ENCODE measurements at places on chromosomes 13 and 19. TPM values are rescaled to one million over a fixed set of nuclear protein-coding genes. Genes with fewer than 3 reads are reported as not detected.

Gene SEMA6B
- 4.3 TPM for total RNA-seq

Gene ZNF546
- total RNA-seq = 10.6 TPM

Gene ZNF578
- total RNA-seq = 0.68 TPM

Gene ZIM2
- total RNA-seq = 5.2 TPM

Gene SPC24
- total RNA-seq = 0.73 TPM

Gene MICOS13
- 54.2 TPM for total RNA-seq

Gene IZUMO2
- 1.1 TPM for total RNA-seq

Gene ABHD17A
- 146 TPM for total RNA-seq

Gene IGFL2
- total RNA-seq = 2.7 TPM

Gene SLITRK6
- 2.6 TPM for total RNA-seq

DNA sequence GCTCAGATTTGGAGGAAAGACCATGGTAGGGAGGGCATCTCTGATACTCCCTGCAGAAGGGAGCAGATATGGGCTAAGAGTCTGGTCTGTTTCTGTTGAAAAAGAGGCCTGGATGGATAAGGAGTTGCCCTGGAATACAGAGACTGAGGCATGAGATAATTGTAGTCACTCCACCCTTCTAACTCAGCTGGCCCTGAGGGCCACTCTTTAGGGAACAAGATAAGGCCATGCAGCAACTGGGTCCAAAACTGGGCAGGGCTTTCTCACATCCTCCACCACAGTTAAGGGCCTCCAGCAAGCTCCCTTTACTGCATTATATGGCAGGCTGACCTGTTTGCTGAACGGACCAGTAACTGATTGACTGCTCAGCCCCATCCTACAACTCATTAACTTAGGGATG, 1.3 kb downstream of the ZNF749 start:
- no peak overlapping the region for H3K4me3 ChIP-seq
- peaks cover 6% of the 10 kb centered on the region for H3K4me1 ChIP-seq
- H3K36me3 ChIP-seq = no peaks in the 10 kb centered on the region
- H3K27me3 ChIP-seq = no peaks in the 10 kb centered on the region

GRCh38 chr13:59770451-59770850, 393.3 kb downstream of the DIAPH3 start:
- H3K27ac ChIP-seq = no peak overlapping the region
- H3K27me3 ChIP-seq = no peaks in the 10 kb centered on the region
- H3K4me1 ChIP-seq = no peaks in the 10 kb centered on the region
- H3K36me3 ChIP-seq = no peaks in the 10 kb centered on the region

GRCh38 chr19:32396046-32396652, 9.4 kb upstream of the DPY19L3 start:
- H3K4me1 ChIP-seq = no peaks in the 10 kb centered on the region
- DNase-seq = no peak
- no peak overlapping the region for H3K27ac ChIP-seq
- H3K27me3 ChIP-seq = no peaks in the 10 kb centered on the region
- H3K4me3 ChIP-seq = no peak overlapping the region

DNA sequence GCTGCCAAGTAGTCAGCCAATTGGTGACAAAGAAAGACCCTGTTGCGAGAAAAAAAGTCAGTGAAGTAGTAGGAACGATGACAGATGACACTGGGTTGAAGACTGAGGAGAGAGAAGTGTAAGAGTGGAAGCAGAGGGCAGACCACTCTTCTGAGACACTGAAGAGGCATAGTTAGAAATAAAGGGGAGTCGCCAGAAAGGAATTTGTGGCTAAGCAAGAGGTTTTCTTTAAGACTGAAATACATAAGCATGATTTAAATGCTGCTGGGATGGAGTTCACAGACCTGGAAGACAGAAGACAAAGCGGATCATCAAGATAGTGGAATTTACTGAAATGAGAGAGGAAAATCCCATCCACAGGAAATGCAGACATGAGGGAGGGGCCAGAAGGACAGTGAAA, 56.2 kb upstream of the USPL1 start:
- no peaks in the 10 kb centered on the region for H3K27me3 ChIP-seq
- no peak for DNase-seq
- no peaks in the 10 kb centered on the region for H3K4me1 ChIP-seq
- no peak overlapping the region for H3K27ac ChIP-seq

DNA sequence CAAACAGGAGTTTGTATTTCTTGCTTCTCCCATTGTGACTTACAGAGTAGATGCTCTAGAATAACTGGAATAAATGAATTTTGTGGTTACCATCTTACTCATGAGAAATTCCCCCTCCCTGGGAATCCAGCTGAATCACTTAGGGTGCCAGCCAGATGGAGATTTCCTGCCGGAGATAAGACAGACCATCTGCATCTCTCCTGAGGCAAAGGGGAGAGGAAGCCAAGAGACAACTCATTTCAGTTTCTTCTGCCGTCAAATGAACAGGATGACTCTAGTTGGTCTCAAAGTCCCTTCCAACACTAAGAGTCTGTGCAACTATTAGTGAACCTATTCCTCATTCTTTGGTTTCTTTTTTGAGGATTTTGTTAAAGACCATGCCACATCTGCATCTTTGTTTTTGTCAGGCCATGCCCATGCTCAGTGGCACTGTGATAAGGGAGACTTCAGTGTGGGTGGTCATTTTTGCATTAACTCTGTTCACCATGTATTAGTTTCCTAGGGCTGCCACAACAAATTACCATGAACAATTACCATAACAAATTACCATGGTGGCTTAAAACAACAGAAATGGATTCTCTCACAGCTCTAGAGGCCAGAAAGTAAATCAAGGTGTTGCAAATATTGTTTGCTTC, 112.8 kb downstream of the NDFIP2 start:
- no peak for DNase-seq
- H3K4me3 ChIP-seq = no peak overlapping the region
- H3K27ac ChIP-seq = no peak overlapping the region

GRCh38 chr19:49442354-49442753, 1.0 kb upstream of the SLC17A7 start:
- no peak for DNase-seq
- peak overlapping the region; percentile 52 for H3K4me3 ChIP-seq
- no peaks in the 10 kb centered on the region for H3K36me3 ChIP-seq
- peaks cover 15% of the 10 kb centered on the region for H3K27me3 ChIP-seq
- H3K27ac ChIP-seq = no peak overlapping the region
- no peaks in the 10 kb centered on the region for H3K4me1 ChIP-seq

- DNase-seq = no peak
- H3K4me3 ChIP-seq = no peak overlapping the region
- no peaks in the 10 kb centered on the region for H3K36me3 ChIP-seq
Observed at GRCh38 chr13:68439817-68440216, 1209.7 kb upstream of the PCDH9 start.

GRCh38 chr19:10986301-10987127, 25.7 kb downstream of the SMARCA4 start:
- H3K4me3 ChIP-seq = no peak overlapping the region
- DNase-seq = no peak
- peaks cover 7% of the 10 kb centered on the region for H3K36me3 ChIP-seq

DNA sequence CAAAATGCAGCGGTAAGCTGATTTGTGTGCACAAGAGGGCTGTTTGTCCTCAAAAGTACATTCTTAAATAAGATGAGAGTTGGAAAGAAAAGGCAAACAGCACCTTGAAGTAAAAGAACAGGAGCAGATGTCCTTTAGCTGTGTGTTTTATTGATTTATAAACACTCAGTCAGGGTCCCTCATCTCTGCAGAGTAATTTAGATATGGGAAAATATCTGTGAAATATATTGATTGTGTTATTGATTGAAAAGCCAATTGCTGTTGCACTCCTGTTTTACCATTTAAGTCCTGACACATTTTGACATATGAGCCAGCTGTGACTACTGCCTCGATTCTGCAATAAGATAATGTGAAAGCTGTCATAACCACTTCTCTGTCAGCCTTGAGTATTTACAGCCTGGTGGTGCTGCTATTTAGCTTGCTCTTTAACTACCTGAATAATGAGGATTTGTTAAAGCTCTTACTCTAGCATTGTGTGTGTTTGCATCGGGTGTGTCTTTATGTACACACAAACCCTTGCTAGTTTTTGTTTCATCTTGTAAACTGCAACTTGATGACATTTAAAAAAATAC, 550.1 kb downstream of the DACH1 start:
- H3K4me1 ChIP-seq = no peaks in the 10 kb centered on the region
- H3K27me3 ChIP-seq = no peaks in the 10 kb centered on the region
- no peak overlapping the region for H3K4me3 ChIP-seq
- H3K27ac ChIP-seq = no peak overlapping the region
- DNase-seq = no peak
- H3K36me3 ChIP-seq = no peaks in the 10 kb centered on the region

DNA sequence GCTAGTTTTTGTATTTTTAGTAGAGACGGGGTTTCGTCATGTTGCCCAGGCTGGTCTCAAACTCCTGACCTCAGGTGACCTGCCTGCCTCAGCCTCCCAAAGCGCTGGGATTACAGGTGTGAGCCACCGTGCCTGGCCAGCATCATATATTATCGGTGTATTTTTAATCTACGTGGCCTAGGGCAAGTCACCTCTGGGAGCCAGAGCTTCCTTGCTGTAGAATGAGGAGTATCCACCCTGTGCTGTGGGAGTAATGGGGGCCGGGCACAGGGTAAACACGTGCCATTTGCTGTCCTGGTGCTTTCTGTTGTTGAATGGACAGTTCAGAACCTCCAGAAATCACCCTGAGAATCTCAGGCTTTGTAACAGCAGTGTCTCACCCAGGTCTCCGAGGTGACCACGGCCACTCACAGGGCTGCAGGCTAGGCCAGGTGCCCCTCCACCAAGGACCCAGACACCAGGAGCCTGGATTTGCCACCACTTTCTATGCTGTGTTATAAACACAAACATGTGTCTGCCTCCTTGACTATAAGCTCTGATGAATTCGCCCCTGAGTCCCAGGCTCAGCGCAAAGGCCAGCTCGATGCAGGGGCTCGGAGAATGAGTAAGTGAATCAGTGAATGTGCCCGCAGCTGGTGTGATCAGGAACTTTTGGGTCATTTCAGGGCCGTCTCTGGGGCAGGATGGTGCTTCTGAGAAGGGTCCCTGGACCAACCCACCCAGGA, 22.7 kb downstream of the POP4 start:
- no peak overlapping the region for H3K4me3 ChIP-seq
- no peaks in the 10 kb centered on the region for H3K27me3 ChIP-seq
- no peak for DNase-seq
- H3K4me1 ChIP-seq = no peaks in the 10 kb centered on the region
- no peaks in the 10 kb centered on the region for H3K36me3 ChIP-seq
- no peak overlapping the region for H3K27ac ChIP-seq

DNA sequence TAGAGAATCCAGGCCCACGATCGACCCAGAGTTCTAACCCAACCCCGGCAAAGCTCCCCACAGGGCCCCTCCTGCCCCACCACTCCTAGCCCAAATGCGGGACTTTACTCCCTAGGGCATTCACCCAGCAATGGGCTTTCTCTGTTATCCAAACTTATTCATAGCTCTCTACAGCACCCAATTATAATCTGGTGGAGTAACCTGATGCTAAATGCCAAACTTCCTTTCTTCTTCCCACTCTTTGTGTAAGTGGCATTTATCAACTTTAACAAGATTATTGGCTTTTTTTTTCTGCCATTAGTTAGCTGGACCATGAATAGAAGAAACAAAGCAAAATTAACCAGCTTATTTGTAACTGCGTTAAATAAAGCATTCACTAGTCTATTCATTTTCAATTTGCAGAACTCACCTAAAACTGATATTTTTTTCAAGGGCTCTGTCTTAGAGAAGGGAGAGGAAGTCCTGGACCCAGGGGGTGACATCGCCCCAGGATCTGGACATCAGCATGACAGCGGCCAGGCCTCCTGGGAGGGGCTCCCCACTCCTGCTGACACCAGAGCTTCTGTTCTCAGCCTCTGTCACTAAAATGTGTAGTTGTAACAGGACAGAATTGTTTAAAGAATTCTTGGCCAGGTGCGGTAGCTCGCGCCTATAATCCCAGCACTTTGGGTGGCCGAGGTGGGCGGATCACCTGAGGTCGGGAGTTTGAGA, 1.5 kb downstream of the FAM124A start:
- H3K27ac ChIP-seq = no peak overlapping the region
- no peaks in the 10 kb centered on the region for H3K36me3 ChIP-seq
- H3K4me3 ChIP-seq = peak overlapping the region; percentile 87

DNA sequence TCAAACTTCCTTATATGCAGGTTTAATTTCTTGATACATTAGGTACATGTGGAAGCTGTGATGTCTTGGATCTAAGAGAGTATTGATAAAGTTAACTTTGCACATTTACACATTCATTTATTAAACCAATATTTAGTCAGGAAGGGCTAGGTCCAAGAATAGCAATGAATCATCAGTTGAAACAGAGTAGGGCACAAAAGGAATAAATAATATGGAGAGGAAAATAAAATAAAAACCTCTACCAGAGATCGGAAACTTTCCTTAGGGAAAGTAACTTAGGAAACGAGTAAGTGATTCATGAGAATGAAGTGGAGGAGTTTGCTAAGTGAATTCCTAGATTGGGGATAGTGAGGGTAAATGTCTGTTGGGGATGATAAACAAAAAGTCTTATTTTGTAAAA, 259.4 kb upstream of the DACH1 start:
- no peaks in the 10 kb centered on the region for H3K4me1 ChIP-seq
- no peak overlapping the region for H3K4me3 ChIP-seq
- H3K36me3 ChIP-seq = no peaks in the 10 kb centered on the region
- no peak overlapping the region for H3K27ac ChIP-seq
- DNase-seq = no peak

DNA sequence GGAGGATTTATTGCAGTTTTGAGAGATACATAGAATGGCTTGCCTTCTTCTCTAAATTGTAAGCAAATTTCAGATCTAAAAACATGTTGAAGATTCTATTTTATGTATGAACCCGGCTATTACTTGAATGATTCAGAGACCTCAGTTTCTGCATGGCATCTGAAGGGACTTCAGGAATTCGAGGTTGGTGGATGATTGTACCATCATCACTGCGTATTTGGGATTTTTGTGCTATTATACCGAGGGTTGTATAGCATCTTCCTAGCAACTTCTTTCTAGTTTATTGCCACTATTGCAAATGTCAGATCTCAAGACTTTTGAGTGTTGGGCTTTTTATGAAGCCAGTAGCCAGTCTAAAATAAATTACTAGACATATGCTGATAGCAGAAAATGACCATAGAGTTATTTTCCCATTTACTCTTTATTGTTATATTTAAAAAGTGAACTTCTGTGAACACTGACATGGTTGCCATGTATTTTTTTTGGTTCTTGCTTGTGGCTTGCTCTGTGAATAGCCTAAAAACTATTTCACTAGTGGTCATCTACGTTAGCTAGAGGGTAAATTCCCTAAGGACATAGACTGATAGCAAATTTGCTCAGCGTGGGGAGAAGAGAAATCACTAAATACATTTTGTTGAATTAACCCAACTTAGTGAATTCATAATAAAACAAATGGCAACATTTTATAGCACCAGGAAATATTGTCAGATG, 70.6 kb upstream of the KLF12 start:
- H3K4me3 ChIP-seq = no peak overlapping the region
- H3K4me1 ChIP-seq = no peaks in the 10 kb centered on the region
- H3K27me3 ChIP-seq = no peaks in the 10 kb centered on the region
- H3K27ac ChIP-seq = no peak overlapping the region
- no peak for DNase-seq

- H3K27ac ChIP-seq = peak overlapping the region; percentile 87
- DNase-seq = peak; percentile 29
- H3K27me3 ChIP-seq = no peaks in the 10 kb centered on the region
- peaks cover 4% of the 10 kb centered on the region for H3K4me1 ChIP-seq
- peak overlapping the region; percentile 88 for H3K4me3 ChIP-seq
Observed at GRCh38 chr19:11737964-11738745, 591 bp downstream of the ZNF823 start.
